ENCODE measurements at places on chromosomes 2 and 18.

DNA sequence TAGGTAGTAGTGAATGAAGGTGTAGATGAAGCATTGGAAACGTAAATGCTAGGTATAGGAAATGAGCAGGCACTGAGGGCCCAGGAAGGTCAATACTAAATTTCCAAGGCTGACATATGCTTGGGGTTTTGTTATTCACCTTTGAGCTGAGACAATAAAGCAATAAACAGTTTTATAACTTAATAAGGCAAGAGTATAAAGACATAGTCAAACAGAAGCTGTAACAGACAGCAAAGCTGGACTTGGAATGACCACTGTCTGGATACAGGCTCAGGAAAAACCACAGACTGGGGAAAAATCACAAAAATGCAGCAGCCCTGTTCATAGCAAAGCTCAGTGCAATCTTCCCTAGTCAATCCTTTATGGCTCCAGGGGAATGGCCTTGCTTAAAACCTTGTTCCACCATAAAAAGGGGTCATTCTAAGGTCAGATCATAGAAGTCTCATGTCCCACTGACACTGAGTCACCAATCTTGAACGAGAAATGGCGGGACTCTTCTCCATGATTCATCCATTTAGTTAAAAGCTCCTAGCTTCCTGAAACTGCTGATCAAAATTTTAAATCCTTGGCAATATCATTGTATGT is 493.3 kb downstream of the CMPK2 start:
- no peak for DNase-seq

- DNase-seq: no peak
Measured at GRCh38 chr2:7905756-7906155, 776.1 kb upstream of the ID2 start.

- no peak for DNase-seq
Measured at GRCh38 chr2:200320991-200321390, 14.5 kb downstream of the SPATS2L start.

- no peak for DNase-seq
Measured at GRCh38 chr2:134739879-134740301, 21.1 kb upstream of the TMEM163 start.

GRCh38 chr2:105754011-105754410 is 9.3 kb downstream of the NCK2 start:
- DNase-seq: no peak

DNA sequence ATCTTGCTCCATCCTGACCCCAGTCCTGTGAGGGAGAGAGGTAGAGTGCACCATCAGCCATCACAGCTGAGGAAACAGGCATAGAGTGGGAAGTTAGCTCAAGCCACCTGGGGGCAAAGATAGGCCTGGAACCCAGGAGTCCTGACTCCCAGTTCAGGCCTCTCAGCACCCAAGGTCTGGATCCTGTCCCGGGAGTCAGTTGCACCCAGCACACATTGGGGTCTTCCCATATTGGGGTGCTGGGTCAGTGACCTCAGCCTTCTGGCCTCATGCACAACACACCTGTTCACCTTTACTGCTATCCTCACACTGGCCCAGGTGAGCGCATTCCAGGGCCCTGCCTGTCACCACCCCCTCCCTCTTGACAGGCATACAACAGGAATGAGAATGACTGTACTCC is 24.7 kb downstream of the ST8SIA5 start:
- DNase-seq: no peak

DNA sequence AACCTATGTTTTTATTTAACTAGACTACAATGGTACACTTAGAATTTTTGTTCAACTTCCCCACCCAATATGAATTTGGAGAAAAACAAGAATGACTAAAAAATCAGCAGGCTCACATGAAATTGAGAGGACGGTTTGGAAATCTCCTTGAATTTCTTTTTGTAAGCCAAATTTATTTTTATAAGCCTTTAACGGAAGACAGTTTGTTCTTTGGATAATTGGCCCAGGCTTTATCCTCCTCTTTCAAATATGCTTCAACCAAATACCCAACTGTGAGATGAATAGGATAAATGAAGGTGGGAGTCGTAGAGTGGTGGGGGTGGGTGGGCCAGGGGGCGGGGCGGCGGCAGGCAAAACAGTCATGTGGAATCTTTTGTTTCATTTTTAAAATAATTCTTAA is 60.6 kb downstream of the FMNL2 start:
- DNase-seq: no peak

- no peak for DNase-seq
Measured at GRCh38 chr2:9712263-9712662, 81.5 kb upstream of the YWHAQ start.

DNA sequence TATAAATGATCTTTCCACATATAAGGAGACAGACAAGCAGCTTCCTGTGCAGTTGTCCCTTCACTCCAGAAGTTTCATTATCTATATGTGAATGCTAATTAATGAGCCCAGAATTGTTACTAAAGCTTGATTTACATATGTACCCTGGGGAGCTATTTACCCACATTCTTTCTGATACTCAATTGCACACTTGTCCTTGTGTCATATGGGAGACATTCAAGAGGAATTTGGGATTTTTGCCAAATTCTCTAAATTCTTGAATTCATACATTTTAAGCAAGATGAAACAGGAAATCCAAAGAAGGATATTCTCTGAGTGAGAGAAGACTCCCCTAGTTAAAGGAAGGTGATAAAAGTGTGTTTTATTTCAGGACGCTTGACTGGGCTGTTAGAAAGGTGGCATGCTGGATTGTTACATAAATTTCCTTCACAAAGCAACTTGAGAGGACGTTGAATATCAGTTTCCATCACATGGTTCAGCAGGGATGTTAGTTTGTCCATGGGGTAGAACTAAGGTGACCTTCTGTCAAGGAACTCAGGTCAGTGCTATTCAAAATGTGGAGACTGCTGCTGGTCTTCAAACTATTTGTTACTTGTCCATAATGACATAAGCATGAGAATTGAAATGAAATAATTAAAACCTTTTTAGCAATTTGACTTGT is 368.2 kb downstream of the IRS1 start:
- DNase-seq: no peak

- DNase-seq: no peak
Measured at GRCh38 chr2:170022692-170023091, 155.3 kb upstream of the MYO3B start.

DNA sequence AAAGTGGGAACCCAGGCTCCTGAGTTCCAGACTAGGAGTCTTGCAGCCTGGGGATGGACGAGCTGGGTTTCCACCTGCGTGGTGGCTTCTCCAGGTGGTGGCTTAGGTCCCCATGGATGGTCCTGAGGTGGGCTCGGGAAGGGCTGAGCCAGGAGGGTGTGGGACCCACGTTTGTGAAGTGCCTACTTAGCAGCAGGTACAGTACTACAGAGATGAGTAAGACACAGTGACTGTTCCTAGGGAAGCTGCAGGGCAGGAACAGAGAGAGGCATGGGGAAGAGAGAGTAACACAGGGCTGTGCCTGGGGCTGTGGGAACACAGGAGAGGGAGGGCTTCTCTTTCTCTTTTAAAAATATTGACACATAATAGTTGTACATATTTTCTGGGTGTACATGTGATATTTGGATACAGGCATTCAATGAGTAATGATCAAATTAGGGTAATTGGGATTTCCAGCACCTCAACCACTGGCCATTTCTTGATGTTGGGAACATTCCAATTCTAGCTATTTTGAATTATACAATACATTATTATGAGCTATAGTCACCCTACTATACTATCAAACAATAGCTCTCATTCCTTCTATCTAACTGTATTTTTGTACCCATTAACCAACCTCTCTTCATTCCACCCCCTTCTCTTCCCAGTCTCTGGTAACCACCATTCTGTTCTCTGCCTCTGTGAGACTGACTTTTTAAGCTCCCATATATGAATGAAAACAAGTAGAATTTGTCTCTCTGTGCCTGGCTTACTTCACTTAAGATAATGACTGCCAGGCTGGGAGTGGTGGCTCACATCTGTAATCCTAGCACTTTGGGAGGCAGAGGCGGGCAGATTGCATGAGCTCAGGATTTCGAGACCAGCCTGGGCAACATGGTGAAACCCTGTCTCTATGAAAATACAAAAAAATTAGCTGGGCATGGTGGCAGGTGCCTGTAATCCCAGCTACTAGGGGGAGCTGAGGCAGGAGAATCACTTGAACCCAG is 15.0 kb downstream of the TOGARAM2 start:
- no peak for DNase-seq

DNA sequence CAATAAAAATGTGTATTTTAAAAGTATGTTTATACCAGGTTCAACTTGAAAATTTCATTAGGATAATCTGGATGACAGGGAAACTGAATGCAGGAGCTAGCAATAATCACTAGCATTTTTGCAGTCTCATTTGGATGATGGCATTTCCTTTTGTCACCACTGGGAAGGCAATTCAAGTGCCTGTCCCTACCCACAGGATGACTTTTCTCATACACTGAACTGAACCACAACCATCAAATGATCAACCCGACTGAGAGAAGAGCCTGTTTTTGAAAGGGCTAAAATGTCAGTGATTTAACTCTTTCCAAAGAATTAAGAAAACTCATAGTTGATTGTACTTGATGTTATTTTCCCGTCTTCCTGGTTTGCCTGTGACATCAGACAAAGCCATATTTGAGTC is 115.0 kb downstream of the FAM124B start:
- DNase-seq: no peak

DNA sequence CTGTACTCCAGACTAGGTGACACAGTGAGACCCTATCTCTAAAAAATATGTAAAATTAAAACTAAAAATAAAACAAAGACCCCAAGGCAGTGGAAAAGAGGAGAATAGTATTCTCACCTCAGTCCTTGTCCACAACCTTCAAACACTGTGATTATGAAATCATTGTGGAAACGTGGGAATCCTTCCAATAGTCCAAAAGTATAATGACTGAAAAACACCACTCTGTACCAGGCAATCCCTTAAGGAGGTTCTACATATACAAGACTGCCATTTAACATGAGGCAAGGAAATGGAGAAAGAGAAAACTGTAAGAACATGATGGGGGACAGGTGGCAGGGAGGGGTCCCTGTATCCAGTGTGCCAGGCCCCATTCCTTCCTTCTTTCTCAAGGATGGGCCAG is 66.1 kb downstream of the ACVR1 start:
- no peak for DNase-seq

- DNase-seq: no peak
Measured at GRCh38 chr2:120525056-120526046, 179.4 kb downstream of the INHBB start.

DNA sequence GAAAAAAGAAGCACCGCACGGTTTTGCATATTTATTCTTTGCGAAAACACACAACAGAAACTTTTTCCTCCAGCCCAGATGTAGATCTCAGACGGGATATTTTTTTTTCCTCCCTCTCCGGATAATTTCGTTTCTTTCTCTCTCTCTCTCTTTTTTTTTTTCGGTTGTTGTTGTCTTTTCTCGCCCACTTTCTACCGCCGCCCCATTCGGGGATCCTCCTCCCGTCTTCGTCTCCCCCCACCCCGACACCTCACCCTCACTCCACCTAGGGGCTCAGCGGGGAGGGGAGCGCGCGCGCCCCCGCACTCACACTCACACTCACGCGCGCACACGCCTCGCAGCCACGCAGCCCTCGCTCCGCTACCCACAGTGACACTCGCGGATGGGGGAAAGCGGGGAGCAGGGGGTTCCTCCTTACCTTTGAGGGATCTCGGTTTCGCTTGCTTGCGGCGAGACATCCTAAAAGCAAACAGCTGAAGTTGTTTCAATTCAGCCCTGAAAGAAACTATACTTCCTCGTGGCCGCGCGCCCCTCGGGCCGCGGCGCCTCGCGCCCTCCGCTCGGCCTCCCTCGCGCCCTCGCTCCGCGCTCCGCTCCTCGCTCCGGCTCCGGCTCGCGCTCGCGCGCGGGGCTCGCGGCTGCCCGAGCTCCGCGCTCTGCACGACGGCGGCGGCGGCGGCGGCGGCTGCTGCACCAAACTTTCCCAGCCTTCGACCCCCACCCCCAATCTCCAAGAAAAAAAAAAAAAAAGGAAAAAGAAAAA is 1.3 kb downstream of the ZNF521 start:
- no peak for DNase-seq

DNA sequence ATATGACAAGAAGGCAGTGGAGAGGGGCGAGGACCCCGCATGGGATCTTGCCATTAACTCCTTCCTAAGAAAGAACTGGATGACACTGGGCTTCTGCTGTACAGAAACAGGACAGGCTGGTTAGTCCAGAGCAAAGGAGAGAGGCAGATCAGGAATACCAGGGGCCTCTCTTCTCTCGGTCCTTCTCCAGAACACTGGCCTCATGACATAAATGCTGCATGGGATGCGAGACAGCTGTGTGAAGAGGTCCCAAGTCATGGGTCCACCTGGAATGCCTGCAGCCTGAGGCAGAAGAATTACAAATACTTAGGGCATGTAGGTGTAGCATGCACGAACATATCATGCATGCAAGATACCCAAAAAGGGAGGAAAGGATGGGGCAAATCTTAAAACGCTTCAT is 9.1 kb downstream of the MBOAT2 start:
- DNase-seq: no peak

GRCh38 chr2:106020821-106021661 is 173.1 kb downstream of the UXS1 start:
- no peak for DNase-seq

DNA sequence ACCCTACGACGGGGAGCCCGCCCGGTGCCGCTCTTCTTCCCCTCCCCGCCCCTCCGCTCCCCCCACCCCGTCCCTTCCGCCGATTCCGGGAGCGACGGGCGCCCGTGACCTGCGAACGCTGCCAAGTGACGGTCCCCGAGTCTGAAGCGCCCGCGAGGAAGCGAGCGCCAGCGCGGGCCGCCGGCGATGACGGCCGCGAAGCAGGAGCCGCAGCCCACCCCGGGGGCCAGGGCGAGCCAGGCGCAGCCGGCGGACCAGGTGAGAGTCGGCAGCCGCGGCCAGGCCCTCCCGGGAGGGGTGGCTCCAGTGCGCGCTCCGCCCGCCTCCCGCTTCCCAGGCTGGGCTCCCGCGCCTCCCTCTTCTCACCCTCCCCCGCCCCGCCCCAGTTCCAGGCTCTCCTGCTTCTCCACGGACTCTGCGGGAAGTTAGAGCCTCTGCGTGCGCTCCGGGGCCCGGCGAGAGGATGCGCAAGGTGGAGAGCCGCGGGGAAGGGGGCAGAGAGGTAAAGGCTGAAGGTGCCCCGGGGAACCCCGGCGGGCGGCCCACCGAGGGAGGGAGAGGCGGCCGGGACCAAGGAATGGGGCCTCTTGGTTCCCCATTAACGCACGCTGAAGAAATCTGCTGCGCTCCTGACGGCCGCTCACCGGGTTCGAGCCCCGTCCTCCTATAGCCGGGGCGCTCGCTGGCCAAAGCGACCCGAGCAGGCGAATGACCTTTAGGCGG is 719.5 kb downstream of the DPP10 start:
- DNase-seq: no peak

DNA sequence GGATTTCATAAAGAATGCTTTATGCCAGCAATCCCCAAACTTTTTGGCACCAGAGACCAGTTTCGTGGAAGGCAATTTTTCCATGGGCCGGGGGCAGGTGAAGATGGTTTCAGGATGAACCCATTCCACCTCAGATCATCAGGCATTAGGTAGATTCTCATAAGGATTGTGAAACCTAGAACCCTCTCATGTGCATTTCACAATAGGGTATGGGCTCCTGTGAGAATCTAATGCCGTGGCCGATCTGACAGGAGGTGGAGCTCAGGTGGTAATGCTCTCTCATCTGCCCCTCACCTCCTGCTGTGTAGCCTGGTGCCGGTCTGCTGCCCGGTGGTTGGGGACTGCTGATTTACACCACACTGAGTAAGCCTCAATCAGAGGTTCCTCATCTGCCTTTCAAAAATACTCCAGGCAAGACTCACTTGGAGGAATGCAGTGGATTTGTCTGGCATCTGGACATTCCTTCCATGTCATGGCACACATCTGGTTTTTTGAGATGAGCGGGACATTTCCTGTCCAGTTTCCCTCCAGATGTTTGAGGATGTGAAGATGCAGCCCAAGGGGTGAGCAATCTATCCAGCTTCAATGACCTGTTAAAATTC is 185.8 kb downstream of the VAPA start:
- DNase-seq: no peak
